Memory B cell (primary cell): ENCODE measurements at places on chromosomes 7 and 10.
A peak's percentile ranks its signal among the peaks of the same experiment; 100 is the strongest.

GRCh38 chr7:55121249-55121648, 102.4 kb downstream of the EGFR start:
- no peak for DNase-seq

GRCh38 chr7:96649981-96650380, 59.7 kb downstream of the SEM1 start:
- DNase-seq, result no peak

DNA sequence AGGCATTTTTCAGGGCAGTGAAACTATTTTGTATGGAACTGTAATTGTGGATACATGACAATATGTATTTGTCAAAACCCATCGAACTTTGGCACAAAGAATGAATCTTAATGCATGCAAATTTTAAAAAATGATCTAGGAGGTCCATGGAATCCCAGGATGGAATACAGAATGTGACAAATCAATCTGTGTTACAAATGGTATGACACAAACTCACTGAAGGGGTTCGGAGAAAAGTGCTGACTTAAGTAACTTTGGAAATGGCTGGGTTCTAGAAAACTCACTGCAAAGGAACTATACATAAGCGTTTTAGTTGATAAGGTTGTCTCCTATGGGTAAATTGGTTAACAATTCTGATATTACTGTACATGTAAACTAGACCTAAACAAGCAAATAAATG, 26.0 kb downstream of the CALN1 start:
- no peak for DNase-seq

DNA sequence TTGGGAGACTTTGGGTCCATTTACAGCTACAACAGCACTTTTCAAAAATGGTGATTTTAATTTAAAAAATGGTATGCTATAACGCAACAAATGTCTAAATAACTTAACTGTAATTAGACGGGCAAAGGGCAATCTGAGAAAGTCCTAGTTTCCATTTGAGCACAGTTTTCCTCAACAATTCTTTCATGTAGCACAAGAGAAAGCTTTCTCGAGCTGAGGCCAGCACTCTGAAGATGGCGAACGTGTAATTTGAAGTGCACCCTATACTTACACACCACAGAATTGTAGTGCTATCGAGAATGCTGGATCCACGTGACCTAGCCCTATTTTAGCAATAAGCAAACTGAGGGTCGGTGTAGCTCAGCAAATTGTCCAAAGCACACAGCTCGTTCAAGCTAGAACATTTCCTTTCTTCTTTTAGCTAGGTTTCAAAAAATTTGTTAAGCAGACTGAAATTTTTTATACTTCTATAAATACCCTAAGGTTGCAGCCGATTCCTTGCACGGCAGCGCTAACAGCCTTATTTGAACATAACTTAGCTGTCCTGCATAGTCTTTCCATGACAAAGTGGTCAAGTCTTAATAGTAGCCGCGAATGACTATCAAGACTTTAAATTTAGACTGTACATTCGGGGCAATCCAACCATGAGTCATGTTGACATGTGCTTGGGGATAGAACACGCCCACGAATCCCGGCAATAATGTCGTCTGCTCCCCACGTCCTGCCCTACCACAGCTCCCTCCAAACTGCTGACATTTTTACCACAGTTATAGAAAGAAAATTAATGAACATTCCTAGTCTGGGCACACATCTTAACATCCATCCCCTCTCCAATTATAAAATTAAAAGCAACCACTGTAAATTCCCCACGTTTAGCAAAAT, 10.0 kb downstream of the KLF6 start:
- no peak for DNase-seq

DNA sequence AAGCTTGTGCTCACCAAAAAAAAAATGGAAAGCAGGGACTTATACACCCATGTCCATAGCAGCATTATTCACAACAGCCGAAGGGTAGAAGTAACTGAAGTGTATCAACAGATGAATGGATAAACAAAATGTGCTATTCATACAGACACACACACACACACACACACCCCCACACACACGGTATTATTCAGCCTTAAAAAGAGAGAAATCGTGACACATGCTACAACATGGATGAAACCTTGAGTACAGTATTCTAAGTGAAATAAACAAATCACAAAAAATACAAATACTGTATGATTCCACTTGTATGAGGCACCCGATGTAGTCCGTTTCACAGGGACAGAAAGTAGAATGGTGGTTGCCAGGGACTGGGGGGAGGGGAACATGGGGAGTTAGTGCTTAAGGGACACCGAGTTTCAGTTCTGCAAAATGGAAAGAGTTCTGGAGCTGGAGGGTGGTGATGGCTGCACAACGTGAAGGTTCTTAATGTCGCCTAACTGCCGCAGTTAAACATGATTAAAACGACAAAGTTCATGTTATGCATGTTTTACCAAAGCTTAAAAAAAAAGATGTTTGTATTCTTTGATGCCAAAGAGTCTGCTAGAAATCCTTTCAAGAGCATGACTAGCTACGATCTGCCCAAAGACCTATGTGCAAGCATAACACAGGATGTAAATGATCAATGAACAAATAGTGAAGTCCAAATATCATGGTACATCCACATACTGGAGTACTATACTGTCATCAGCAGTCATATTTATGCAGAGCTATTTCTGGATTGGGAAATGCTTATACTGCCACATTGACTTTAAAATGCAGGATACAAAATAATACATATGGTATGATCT, 7.2 kb downstream of the TNS3 start:
- peak; percentile 70 for DNase-seq

DNA sequence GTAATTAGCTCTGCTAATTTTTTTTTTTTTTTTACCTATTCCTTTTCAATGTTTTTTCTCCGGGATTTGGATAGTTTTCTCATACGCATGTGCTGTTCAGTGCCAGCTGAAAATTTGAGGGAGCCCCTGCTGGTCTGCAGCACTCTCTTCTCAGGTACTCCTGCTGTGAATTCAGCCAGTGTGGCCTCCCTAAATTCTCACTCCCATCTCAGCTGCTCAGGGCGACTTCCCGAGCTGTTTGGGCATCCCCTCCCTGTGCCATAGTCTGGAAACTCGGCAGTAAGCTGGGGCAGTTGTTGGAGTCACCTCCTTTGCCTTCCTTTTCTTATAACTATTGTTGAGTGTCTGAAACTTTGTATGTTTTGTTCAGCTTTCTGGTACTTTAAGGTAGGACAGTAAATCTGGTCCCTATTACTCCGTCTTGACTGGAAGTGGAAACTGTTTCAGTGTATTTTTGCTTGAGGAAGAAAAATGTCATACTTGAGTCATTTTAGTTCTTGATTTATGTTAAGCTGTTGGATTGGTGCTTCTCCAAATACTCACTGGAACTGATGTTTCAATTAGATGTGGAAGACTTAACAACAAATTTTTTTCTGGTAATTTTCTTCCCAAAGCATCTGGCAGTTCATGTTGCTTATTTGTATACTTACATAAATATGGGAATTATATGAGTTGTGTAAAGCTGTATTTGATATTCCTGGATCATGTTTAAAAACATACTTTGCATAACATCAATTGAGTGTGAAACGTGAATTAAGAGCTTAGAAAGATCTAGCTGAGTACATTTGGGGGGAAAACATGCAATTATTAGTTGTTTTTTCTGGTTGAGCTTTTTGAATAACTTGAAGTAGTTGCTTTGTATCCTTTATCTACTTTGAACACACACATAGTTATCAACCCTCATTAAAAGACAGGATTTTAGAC, 33.7 kb downstream of the MINPP1 start:
- no peak for DNase-seq

DNA sequence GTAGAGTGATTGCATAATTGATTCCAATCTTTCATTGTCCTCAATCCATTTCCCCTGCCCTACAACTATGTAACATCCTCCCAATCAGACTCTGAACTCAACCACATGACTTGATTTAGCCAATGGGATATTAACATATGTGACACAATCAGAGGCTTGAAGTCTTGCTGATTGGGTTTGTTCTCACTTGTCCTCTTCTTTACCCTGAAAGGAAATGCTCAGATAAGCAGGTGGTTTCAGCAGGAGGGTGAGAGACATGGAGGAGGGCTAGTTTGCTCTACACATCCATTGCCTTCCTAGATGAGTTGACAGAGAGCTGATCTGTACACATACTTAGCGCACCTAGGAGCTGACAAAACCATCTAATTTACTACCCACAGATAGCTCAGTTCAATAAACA, 669.4 kb downstream of the NRG3 start:
- DNase-seq, result no peak

DNA sequence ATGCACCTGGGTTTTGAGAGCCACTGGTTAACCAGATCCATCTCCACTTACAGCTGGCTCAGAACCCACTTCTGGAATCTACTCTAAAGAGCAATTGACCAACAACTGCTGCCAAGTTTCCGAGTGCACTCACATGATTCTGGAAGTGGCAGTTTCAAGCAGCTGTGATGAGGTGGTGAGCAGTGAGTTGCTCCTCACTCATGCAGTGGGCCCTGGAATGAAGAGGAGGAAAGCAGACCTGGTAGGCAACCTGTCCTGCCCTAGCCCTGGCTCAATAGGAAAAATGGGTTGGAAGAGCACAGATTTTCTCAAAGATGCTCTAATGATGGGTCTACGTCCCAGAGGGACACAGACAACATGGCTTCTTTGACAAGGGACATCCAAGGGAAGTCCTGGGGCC, 70.7 kb upstream of the NPY start:
- no peak for DNase-seq

- no peak for DNase-seq
These were observed 6.2 kb downstream of the CFAP58 start for GRCh38 chr10:104359811-104360210.

- DNase-seq, result no peak
These were observed 31.0 kb downstream of the CDCA7L start for GRCh38 chr7:21914671-21915070.

DNA sequence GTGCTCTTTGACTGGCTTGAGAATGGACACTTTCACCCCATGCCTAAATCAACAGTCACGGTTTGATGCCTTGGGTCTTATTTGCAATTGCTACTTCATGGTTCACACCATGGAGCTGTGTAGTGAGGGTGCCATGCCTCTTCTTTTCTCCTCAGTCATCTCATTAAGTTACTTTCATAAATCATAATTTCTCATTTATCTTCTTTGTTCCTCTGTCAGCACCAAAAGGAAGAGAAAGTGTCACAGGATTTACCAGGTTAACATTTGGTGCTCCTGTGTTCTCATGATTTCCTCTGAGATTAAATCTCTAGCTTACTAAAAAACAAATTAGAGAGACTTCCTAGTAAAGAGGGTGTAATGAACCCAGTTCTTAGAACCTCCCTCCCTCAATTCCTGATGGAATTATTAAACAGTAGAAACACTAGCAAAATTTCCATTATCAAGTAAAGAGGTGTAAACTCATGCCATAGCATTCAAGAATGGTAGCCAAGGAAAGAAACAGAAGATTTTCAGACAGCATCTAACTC, 75.7 kb downstream of the RAMP3 start:
- DNase-seq, result no peak

GRCh38 chr7:134778941-134779740, at the start of gene CALD1:
Gene CALD1 (plus strand): TSS chr7:134779634. CDS start chr7:134867734, 88,100 bp downstream.
- no peak for DNase-seq

DNA sequence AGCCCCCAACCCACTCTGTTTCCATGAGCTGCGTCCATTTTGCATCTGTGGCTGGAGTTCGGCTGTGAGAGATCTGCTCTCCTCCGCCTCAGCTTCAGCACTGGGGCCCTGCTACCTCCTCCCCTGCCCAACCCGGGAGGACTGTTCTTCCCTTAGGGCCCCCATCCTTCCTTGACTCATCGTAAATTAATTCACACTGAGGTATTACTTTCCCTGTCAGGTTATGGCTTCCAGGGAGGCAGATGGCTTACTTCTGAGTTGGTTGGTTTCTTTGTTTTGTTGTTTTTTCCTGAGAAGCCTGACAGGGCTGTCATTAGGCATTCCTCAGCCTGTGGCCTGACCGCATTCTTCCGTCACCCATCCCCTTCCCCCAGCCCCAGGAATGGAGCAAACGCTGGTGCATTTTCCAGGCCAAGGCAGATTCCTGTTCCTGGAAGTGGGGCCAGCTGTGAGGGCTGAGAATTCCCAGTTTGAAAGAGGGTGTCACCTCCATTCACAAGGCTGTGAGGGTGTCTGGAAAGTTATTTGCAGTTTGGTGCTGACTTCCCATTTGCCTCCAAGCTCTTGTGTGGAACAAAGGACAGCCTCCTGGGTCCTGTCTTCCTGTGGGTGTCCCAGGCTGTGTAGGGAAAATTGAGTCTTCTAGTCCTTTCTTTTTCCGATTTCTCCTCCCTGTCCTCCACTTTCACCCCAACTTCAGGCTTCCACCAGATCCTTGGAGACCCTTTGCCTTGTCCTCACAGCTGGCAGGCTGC, 11.7 kb downstream of the CPA5 start:
- DNase-seq, result no peak

GRCh38 chr7:21160401-21160800, 267.5 kb upstream of the SP4 start:
- no peak for DNase-seq

GRCh38 chr10:96366508-96366907, 7.7 kb upstream of the OPALIN start:
- DNase-seq, result no peak

DNA sequence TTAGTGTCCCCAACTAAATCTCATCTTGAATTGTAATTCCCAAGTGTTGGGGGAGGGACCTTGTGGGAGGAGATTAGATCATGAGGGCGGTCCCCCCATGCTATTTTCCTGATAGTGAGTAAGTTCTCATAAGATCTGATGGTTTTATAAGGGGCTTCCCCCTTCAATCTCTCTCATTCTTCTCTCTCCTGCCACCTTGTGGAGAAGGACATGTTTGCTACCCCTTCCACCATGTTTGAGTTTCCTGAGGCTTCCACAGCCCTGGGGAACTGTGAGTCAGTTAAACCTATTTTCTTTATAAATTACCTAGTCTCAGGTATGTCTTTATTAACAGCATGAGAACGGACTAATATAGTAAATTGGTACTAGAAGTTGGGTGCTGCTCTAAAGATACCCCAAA, 365.6 kb downstream of the ANKRD7 start:
- DNase-seq, result no peak

DNA sequence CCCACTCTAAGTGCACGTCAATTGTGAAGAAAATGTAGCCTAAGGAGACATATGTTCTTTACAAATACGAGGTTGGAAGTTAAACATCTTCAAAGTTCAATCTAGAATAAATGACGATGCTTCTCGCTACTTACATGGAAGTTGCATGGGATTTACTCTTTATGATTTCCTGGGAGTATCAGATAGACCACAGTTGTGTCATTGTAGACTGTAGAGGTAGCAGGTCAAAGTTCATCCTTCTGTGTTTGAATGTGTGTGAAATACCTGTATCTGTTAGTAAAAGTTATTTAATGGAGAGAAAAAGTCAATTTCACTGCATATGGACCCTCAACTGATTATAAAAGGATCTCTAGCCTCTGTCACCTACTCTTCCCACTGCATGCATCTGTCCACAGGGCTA, 112.6 kb downstream of the C1GALT1 start:
- no peak for DNase-seq

- no peak for DNase-seq
These were observed 456 bp upstream of the ACHE start for GRCh38 chr7:100895956-100896731.

DNA sequence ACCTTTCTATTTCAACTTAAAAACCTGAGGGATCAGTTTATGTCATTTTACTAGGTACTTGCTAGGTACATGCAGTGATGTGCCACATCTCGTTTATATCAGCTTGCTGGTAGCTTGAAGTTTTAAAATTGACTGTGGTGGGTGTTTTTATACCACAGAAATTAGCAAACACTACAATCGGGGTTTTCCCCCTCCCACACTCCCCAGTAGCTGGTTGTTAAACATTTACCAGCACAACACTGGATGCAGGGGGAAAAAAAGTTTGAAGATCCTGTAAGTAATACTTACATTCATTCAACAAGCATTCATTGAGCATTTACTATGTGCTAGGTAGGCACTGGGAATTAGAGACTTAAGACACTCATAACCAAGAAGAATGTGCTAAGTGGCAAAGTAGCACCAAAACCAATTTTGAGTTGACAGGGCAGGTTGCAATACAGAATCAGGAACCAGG, 32.6 kb downstream of the USP6NL start:
- DNase-seq, result no peak
